Activated CD4-positive, alpha-beta memory T cell treated with anti-CD3 and anti-CD28 coated beads, Interleukin-2, amount 10 ng/mL, durations not matched to agents 7 days and 5 days (primary cell): ENCODE measurements at places on chromosomes 12 and 14. TPM values are rescaled to one million over a fixed set of nuclear protein-coding genes. Genes with fewer than 3 reads are reported as not detected.

Gene GPR33
- not detected for total RNA-seq

Gene RPL10L
- total RNA-seq, result not detected

DNA sequence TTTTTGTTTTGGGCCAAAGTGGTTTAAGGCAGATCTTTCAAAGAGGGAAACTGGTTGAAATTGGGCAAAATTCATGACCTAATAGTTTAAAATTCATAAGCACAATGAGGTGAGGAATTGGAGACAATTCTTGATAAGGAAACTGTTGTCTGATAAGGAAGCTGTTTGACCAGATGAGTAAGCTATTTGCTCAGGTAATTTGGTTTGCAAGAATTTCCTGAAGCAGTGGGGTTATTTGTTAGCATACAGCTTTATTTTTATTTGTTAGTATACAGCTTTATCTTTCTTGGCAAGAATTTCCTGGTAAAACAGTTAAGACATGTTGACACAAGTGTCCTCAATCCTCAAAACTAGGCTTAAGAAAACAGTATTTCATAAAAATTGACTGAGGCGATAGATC lies 559.0 kb downstream of the GALC start:
- no peak for DNase-seq
- no peaks in the 10 kb centered on the region for H3K4me1 ChIP-seq
- H3K4me3 ChIP-seq, result no peak overlapping the region
- H3K36me3 ChIP-seq, result no peaks in the 10 kb centered on the region

Gene DAD1
- 167 TPM for total RNA-seq

Gene A2ML1
- total RNA-seq, result not detected

Gene MAPKAPK5
- 44.8 TPM for total RNA-seq

Gene TNFAIP2
- 0.50 TPM for total RNA-seq

Gene C1S
- total RNA-seq, result 1.7 TPM

Gene ARHGEF40
- total RNA-seq, result 0.28 TPM

Gene NFE2
- total RNA-seq, result not detected
